Germinal center (tissue), 1 donor: ENCODE measurements at places on chromosomes 4 and X.
A peak's percentile ranks its signal among the peaks of the same experiment; 100 is the strongest.

- no peak for DNase-seq
Measured at GRCh38 chrX:40098264-40099054, 701 bp upstream of the BCOR start.

DNA sequence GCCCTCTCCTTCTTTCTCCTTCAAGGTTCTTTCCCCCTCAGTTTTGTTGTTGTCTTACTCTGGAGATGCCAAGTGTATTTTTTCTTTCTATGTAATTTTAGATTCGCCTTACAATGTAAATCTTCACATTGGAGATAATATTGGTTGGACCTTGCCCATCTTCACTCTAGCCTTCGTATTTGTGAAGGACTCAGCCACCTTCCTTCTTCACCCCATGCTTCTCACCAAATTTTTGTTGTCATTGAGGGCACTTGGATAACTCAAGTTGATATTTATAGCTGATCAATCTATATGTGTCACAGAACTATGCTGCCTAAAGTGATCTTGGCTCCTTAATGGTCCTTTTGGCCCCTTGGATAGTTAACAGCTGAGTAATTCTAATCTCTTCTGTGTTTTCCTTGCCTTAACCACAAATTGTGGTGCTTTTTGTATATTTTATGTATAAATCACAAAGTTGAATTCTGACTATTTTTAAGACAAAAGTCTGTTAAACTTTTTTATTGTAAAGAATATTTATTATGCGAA, 6.5 kb downstream of the SPRY1 start:
- no peak for DNase-seq

DNA sequence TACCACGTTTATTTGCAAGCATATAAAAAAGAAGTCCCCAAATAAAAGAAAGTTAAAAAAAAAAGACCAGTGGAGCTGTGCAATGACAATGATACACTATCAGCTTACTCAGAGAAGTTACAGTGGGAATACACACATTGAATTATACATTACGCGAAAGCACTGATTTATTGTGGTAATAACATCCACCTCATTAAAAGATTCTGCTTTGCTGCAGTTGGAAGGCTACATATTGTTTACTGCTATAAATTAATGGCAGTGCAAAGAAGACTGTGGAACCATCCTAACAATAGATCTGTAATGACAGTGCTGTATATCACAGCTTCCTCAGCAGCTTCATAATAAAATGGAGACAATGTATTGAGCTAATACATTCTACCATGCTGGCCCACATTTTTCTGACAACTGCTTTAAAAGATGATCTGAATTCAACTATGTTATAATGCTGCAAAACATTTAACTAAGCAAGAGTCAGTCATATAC, 142.5 kb upstream of the MAB21L2 start:
- DNase-seq: no peak

GRCh38 chr4:101192244-101192643, 155.1 kb downstream of the PPP3CA start:
- DNase-seq: no peak

DNA sequence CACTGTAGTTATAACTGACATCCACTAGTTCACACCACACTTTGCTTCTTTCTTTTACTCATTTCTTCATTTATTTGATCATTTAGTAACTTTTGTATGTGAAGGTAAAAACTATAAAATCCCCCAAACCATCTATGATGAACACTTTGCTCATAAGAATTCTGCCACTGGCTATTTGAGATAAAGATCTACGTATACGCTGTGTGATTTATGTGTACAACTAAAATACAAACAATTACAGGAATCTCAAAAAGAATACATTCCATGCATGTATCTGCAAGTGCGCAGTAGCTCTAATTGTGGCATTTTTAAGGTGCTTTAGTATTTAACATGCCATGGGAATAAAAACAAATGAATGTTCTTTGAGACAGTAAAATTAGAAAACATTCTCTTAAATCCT, 156.9 kb upstream of the NAP1L5 start:
- DNase-seq: no peak

DNA sequence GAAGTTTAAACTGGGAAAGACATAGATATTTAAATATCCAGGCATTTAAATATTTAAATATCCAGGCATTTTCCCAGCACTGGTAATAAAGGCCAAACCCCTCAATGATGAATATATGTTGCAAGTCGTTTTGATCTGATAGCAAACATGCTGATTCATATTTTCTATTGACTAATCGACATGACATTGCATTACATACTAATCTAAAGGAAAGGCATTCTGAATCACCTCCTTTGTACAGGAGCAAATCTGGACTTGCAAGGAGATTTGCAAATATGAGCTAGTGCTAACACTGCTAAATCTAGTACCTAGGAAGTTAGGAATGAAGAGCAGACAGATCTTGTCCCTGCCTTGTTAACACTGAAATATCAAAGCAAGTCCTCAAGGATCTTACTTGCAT, 207.3 kb downstream of the SLC7A11 start:
- no peak for DNase-seq

- DNase-seq: no peak
Measured at GRCh38 chr4:176359590-176359989, 39.8 kb downstream of the SPCS3 start.

DNA sequence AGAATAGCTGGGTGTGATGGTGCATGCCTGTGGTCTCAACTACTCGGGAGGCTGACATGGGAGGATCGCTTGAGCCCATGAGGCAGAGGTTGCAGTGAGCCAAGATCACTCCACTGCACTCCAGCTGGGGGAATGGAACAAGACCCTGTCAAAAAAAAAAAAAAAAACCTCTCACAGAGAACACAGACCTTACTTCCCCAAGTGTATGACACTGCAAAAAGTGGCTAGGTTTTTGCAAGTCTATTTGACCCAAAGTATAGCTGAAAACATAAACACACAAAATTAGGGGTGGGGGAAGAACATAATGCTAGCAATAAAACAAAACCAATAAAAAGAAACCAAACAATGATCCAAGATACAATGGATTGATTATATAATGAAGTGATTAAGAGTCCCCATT, 6.7 kb downstream of the LAMP2 start:
- no peak for DNase-seq

DNA sequence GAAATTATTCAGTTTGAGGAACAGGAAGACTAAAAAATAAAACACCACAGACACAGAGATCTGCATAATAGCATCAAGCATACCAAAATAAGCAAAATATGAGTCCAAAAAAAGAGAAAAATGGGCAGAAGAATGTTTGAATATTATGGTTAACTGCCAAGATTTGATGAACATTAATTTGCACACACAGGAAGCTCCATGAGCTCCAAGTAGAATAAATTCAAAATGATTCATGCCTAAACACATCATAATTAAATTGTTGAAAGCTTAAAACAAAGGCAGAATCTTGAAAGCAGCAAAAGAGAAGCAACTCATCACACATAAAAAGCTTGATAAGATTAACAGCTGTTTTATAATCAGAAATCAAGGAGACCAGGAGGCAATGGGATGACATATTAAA, 156.6 kb upstream of the ARSJ start:
- DNase-seq: no peak

GRCh38 chrX:103170216-103170615, 44.7 kb upstream of the BEX4 start:
- no peak for DNase-seq

DNA sequence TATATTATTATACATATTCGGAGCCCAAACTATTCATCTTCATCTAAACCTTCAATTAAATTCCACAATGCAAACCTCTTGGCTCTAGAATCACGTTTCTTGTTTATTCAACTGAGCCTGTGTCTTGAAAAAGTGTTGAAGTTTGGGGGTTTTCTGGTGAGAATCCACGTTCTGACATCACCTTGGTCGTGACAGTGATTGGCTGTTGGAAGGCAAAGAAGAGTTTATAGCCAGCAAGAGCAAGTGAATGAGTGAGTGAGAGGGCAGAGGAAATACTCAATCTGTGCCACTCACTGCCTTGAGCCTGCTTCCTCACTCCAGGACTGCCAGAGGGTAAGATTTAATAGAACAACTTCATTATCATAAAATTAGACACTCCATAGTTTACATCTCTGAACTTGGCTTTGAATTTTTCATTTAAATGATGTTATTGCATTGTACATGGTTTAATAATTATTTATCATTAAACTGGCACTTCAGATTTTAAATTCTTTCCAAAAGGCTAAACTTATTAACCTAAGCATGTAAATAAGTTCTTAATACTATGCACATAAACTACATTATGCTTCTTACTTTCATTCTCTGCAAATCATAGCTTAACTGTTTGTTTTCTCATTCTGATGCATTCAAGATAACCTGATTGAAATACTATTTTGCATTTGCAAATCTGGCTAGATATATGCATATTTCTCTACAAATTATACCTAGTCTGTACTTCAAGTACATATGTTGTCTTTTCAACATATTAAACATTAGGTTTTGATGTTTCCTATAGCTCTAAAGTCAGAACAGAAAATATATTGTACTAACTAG, at the start of gene IBSP:
Gene IBSP (plus strand): TSS at position 254 of the 813 bp plus-strand sequence. CDS start 2,808 bp downstream, outside the sequence.
- DNase-seq: no peak

- DNase-seq: peak; percentile 43
Measured at GRCh38 chr4:3871181-3871852, 105.1 kb downstream of the ADRA2C start.

DNA sequence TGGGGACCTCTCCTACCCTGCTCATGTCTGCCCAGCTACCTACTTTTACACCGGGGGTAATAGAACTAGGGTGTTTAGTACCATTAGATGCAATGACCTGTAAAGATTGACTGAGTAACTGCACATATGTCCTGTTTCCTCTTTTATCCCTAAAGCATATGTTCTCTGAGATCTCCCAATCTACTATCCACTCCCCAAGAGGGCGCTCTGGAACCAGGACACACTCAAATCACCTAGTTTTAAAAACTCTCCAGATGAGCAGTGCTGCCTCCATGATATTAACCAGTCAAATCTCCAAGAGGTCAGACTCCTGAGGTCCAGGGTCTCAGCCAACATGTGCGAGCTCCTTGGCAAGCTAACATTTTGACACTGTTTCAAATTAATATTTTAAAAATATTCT, 87.0 kb upstream of the TSPAN5 start:
- no peak for DNase-seq

DNA sequence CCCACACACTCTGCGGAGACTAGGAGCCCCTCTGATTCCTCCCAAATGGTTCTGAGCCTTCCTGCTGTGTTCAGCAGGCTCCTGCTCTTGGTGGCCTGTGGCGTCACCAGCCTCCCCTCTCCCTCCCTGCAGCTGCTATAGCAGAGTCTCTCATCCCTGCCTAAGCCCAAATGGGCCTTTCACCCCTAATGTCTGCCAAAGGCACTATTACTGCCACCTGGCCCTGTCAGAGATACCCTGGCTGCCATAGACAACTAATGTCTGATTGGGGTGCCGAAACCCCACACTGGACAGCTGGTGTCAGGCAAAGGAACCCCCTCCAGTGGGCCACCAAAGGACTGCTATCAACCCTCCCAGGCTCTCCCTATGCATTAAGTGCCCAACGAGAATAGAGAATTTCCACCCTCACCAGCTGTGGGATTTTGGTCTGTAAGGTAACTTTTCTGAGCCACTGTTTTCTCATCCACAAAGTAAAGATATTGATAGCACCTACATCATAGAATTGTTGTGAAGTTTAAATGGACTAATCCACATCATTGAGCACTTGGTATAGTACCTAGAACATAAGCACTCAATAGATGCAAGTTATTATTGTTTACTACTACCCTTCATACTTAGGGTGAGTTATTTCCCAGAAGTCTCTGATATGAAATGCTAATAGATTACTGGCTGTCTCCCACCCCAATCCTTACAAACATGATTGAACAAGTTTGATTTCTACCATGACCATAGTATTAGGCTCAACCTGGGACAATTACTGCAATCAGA, 421.3 kb downstream of the MID1IP1 start:
- DNase-seq: no peak

GRCh38 chrX:1215123-1215823, 2.8 kb upstream of the CRLF2 start:
- no peak for DNase-seq

DNA sequence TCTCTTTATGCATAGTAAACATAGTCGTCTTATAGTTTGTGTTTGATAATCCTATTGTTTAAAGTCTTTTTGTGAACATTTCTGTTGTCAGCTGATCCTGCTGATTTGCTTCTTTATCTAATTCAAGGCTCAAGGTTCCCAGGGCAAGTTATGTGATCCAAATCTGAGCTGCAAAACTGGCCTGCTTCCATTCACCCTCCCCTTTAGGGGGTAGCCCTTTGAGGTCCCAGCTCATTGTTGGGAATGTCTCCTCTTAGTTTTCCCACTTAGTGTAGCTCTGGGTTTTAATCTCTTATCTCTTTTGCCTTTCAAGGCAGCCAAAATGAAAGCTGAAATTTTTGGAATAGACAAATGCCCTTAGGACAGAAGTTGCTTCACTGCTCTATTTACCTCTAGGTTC, 40.2 kb upstream of the MAGED1 start:
- DNase-seq: no peak

DNA sequence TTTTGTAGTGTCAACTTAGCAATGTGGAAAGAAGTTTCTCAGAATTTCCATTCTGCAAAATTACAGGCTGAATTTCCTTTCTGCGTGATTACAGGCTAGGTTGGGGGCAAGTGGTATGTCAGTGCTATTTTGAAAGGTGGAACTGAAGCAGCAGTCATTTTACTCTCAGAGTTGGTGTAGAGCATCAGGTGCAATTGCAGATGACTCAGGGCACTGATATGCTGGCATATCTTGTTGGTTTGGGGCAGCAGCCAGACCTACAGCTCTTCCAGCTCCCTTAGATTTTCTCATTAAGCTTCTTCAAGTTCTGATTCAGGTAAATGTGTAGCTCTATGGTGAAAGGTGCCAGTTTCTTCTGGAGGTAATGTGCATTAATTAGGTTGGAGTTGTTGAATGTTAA, 930.7 kb upstream of the PCDH10 start:
- no peak for DNase-seq

- DNase-seq: no peak
Measured at GRCh38 chr4:151227731-151228130, 49.2 kb upstream of the PRSS48 start.

DNA sequence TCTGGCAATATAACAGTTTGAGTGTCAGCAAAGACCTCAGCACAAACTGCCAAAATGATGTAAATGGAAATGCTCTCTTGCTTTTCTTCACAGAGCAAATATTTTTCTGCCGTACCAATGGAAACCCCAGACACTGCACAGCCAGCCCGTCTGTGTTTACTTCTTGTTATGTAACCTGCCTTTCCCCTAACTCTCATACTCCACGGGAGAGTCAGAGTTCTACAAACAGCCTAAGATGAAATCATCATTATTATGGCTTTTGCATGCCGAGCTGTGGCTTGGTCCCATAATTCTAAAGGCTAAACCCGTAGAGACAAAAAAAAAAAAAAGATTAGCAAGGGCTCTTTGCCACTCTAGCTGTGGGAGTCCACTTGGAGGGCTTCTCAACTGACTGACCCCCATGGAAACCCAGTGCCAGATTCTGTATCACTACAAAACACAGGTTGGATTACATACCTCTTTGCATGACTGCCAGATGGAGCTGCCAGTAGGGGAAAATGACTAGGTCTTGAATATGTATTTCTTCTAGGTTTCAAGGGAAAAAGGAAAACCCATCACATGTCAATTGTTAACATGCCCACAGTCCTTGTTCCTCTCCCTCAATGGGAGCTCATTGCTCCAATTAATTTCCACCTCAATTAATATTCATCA, 197.2 kb upstream of the CNKSR2 start:
- no peak for DNase-seq

- no peak for DNase-seq
Measured at GRCh38 chrX:149032449-149032848, 472.7 kb downstream of the IDS start.
